Neural progenitor cell (in vitro differentiated cells): ENCODE measurements at places on chromosomes 11 and 22.
A peak's percentile ranks its signal among the peaks of the same experiment; 100 is the strongest.

DNA sequence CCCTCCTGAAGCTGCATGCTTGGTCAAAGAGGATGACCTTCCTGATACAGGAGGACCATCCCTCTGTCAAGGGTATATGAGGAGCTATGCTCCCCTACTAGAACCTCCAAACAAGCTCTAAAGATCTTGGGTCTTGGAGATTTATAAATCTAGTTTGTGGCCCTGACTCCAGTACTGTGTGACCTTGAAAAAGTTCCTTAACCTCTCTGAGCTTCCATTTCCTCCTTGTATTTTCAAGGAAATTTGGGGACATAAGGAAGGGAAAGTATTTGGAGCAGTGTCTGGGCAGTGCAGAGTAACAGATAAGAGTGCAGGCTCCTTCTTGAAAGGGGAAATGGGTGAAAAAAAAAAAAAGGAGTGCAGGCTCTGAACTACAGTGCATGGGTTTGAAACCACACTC is 45.9 kb downstream of the CHRDL2 start:
- no peak for DNase-seq

DNA sequence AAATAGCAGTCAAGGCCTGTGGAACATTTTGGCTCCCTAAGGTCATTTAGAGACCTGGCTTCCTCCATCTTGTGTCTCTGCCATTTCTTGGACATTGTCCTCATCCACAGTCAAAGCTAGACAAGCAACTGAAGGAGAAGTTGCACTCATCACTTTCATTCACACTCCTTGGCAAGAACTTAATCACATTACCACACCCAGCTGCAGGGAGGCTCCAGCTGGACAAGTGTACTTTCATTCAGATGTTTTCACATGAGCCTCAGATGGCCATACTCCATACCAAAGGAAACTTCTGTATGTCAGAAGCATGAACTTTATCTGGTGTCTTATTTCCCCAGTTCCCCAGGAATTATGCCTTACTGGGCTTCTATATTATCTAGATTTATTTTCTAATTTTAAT is 537.4 kb downstream of the TMEM135 start:
- DNase-seq: no peak

- no peak for DNase-seq
Measured at GRCh38 chr22:36281781-36282327, 28.9 kb downstream of the APOL1 start.

DNA sequence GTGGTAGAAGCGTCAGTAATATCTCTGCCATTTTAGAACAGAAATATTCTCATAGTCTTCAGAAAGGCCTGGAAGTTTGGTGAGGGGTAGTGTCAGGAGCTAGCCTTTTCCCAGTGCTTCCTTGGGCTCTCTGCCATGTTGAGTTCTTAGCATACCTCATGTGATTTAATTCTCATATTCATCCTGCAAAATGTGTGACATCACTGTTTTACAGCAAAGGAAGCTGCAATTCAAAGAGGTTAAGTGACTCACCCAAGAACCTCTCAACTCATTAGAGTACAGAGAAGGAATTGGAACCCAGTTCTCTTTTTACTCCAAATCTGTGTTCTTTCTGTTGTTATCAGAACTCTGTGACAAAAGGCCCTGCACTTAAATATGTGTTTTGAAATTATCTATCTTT is 72.1 kb downstream of the RNF169 start:
- no peak for DNase-seq

DNA sequence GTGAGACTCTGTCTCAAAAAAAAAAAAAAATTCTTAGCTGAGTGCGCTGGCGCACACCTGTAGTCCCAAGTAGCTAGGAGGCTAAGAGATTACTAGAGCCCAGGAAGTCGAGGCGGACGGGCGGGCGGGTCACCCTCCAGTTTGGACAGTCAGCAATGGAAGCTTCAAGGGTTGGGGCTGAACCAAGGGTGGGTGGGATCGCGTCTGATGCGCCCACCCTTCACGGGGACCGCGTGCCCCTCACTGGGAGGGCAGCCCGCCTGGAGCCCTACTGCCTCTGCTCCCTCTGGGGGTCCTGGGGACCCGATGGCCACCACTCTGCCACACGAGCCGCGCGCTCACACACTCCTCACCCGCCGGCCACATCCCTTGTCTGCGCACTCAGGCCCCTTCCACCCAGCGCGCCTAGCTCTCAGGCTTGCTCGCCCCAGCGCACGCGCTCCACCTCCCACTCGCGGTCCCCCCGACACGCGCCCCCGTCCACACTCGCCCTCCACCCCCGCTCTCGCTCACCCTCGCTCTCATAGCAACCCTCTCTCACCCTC is 494 bp downstream of the CHID1 start:
- DNase-seq: no peak

DNA sequence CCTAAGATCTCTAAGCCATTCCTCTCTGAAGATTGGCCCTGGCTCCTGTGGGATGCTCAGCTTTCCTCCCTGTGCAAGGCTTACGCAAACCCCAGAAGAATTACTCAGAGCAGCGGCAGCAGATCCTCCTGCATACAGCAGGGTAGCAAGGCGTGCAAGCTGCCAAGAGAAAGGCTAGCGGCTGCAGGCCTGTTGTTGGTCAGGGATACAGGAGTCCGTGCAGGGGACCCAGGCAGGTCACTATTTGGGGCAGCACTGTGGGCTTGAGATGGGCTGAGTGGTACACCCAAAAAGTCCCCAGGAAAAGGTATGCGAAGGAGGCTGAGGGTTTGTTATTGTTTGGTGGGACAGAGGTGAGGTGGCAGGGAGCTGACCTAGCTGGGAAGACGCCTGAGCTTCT is 1.5 kb downstream of the GLB1L2 start:
- no peak for DNase-seq

DNA sequence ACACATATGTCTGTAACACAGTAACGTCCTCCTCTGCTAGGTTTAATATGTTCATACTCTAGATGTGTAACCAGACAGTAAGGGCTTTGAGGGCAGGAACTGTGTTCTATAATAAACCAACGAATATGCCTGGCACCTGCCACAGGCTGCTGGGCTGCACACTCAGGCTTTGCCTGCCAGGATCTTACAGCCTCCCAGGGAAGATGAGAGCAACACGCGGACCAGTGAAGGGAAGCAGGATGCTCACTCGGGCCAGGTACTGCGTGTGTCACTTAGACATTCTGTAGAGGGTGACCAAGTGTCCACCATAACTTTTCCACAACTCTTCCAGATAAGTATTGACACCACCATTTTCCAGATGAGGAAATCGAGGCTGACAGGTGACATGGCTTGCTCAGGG is 21.7 kb upstream of the BAIAP2L2 start:
- no peak for DNase-seq

DNA sequence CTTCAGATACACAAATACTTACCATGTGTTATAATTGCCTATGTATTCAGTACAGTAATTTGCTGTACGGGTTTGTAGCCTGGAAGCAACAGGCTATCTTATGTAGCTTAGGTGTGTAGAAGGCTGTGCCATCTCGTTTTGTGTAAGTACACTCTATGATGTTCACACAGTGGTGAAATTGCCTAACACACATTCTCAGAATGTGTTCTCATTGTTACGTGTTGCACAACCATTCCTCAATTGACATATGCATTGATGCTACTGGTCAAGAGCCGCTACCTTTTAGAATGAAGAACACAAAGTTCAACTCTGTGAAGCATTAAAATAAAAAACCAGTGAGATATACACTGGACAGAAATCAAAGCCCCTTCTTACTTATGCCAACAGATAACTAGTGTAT is 26.7 kb downstream of the SVIP start:
- no peak for DNase-seq

GRCh38 chr11:73808052-73808451 is 20.4 kb downstream of the MRPL48 start:
- no peak for DNase-seq

- no peak for DNase-seq
Measured at GRCh38 chr22:37999236-37999635, 14.9 kb upstream of the SOX10 start.

GRCh38 chr11:124899383-124900145 is 1.9 kb upstream of the ROBO4 start:
- DNase-seq: no peak

DNA sequence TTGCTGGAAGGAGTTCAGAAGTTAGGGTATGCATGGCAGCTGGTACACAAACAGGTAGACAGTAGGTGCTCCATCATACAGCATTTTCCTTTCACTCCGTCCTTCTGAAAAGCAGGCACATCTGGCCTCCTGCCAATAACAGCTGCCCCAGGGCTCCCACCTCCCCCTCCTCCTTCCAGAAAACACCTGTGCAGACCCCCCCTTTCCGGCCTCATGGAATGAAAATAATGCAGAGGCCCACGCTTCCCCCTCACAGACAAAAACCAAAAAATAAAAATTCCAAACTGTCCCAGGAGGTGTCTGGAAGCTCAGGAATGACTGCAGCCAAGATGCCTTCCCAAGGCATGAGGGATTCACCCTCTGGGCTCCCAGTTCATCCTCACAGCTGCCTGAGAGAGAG is 185.5 kb downstream of the MN1 start:
- no peak for DNase-seq

GRCh38 chr11:303363-303762 is 4.0 kb upstream of the IFITM5 start:
- DNase-seq: no peak

DNA sequence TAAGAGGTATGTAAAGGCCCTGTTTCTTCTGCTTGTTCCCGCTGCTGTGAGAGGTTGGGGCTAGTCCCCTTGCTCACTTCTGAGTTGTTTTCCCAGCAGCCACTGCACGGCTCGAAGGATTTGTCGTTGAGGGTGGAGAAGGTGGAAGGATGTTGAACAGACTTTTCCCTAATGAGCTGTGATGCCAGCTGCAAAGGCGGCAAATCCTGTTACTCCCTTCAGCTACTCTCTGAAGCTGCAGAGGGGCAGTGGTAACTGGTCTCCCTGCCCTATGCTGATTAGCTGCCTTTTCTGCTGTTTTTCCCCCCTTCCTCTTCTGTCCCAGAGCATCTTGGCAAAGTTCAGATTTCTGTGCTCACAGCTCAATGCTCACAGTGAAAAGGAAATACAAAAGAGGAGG is 90.4 kb upstream of the SLC25A18 start:
- DNase-seq: peak; percentile 86

- DNase-seq: no peak
Measured at GRCh38 chr11:15095736-15096228, 18.9 kb upstream of the INSC start.

DNA sequence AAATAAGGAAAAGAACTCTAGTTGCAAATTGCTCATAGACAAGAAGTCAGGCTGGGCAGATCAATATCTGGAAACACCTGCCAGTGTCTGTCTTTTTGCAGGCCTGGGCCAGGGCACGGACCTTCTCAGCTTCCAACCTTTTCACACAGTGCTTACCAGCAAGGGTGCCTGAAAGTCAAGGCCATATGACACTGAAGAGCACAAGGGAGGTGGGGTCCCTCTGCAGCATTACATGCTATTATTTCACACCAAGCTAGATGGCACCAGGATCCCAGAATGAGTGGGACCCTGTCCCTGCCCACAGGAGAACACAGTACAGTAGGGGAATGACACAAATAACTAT is 5.9 kb upstream of the PEX26 start:
- no peak for DNase-seq
